NCI-H1105 (cell line): ENCODE measurements at places on chromosomes 1 and 21.

GRCh38 chr1:231990388-231990787 is 363.8 kb downstream of the DISC1 start:
- DNase-seq = no peak

- DNase-seq = no peak
These were observed 49.6 kb upstream of the NTPCR start for GRCh38 chr1:232900818-232901217.

GRCh38 chr1:228939001-228939691 is 203.9 kb downstream of the RHOU start:
- DNase-seq = no peak

DNA sequence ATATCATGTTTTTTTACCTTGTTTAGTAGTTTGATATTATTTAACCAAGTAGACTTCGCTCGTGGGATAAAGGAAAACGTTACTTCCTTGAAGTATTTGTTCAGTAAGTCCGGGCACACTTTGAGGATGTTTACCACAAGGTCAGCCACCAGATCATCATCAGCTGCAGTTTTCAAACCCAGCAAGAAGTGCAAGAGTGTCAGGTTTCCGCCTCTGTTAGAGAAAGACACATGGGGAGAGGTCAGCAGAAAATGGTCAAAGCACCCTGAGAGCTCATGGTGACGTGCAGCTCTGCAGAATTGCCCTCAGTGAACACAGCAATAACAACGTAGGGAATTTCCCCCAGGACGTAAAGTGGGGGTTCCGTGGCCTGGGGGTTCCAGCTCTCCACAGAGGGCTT is 24.4 kb downstream of the URB1 start:
- DNase-seq = no peak

DNA sequence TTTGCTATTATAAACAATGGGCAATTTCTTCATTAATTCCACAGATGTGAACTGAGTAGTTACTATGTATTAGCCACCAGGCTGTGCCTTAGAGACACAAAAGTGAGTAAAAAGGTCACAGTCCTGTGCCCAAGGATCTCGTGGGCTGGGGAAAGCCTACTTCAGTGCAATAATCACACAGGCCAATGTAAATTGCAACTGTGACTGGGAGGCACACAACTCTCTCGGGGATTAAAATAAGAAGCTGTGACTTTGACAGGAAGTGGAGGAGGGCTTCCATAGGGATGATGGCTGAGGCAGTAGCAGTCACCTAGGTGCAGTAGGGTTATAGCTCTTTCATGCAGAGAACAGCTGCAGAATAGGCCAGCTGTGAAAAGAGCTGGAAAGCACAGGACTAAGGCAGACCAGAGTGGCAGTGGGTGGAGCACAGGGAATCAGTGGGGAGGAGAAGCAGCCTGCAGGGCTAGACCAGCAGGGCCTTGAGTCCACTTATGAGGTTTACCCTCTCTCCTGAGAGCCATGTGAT is 121.9 kb downstream of the MAB21L3 start:
- DNase-seq = no peak

DNA sequence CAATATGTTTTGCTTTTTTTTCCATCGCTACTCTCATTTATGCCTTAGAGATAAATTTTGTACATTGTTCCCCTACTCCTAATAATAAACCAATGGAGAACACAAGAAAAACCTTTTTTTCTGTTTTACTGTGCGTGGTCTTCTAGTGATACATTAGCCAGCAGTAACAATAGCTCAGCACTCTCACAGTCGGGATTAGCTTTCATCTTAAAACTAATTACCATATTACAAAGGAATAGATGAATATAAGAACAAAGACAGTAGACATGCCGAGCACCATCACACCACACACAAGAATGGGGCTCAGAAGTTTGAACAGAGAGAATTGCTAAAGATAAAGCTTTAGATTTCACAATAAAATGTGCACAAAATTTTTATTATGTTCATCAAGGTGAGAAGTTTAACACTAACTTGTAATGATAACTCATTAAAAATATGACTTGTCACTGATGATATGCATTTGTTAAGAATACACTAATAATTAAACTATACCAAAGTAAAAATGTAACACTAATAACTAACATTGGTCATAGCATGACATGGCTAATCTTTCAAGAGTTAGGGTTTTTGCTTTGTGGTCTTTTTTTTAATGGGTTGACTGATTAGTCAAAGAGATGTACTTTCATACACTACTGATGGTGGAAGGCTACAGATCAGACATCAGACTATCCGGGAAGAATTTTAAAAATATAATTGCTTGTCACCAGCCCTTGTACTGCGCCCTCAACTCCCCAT is 61.8 kb downstream of the EXTL2 start:
- DNase-seq = no peak

- DNase-seq = no peak
These were observed 437.7 kb downstream of the OMA1 start for GRCh38 chr1:58108783-58109182.

DNA sequence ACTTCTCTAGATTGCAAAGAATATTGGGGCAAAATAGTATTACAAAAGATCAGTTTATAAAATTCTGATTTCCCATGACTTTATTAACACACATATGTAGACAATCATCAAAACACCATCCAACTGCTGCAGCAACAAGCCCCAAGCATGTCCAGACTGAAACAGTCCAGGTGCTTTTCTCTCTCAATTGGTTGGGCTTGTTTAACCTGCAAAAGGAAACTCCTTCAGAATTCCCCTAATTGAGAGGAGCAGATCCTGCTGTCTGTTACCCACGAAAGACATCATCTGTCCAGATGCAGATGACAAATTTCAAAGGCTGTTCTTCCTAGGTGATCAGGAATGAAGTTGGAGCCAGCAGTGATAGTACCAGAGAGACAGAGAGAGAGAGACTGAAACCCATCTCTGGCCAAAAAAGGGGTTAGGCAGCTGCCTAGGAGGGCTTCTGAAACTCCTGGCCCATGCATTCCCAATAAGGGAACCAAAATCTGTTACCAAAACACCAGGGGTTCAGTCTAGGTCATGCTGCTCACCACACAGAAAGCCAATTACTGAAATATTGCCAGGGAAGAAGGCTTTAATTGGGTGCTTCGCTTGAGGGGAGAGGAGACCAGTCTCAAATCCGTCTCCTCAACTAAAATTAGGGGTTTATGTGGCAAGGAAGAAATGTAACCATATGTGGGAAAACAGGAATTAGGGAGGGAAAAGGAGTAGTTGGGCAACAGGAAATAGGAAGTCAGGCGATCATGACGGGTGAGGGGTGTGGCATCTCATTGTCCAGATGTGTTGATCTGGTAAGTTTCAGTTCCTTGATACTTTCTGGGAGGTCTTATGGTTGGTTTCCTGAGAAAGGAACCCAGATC is 34.7 kb upstream of the RGL1 start:
- DNase-seq = no peak

DNA sequence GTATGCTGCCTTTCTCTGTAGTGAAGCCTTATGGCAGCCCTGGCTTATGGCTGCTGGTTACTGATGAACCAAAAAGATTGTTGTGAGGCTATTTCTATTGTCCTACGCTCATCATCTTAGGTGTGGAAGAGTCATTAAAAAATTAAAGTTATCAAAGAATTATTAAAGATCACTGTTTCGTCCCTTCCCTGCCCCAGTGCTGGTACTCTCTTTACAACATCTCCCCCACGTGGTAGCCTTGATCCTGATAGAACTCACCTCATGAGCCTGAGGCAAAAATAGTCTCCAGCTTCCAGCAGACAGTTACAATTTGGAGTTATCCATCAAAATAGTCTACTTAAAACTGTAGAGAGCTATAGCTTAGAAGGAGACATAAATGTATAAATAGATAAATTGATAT is 201.5 kb downstream of the S1PR1 start:
- DNase-seq = no peak

DNA sequence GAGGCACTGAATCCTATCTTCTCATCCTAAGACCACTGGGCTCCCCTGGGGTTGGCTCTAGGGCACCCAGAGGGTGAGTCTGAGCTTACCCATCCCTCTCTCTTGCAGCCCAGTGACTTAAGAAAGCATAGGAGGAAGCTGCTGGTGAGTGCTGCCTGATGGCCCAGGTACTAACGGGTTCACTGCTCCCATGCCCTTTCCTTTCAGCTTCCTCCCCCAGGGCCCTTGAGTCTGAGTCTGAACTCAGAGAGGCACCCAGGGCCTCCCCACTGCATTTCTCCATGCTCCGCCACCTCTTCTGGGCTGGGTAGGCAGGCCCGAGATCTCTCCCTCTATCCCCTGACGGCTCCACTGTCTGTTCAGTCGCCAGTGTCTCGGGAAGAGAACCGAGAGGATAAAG is 29.7 kb downstream of the PPFIA4 start:
- no peak for DNase-seq

DNA sequence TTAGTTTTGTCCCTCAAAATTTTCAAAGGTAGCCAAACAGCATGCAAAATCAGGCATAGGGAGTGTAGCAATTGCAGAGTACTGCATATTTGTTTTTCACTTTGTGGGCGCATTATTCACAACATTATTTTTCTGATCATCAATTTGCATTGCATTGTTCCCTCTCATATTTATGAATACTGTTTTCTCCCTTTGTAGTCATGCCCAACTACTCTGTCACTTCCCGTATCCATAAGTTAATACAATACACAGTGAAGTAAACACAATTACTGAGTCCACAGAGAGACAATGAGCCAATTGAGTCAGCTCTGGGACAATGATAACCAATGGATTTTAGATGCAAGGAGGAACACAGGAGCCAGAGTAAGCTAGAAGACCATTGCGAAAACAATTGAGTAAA is 944.0 kb upstream of the ADGRL4 start:
- no peak for DNase-seq

DNA sequence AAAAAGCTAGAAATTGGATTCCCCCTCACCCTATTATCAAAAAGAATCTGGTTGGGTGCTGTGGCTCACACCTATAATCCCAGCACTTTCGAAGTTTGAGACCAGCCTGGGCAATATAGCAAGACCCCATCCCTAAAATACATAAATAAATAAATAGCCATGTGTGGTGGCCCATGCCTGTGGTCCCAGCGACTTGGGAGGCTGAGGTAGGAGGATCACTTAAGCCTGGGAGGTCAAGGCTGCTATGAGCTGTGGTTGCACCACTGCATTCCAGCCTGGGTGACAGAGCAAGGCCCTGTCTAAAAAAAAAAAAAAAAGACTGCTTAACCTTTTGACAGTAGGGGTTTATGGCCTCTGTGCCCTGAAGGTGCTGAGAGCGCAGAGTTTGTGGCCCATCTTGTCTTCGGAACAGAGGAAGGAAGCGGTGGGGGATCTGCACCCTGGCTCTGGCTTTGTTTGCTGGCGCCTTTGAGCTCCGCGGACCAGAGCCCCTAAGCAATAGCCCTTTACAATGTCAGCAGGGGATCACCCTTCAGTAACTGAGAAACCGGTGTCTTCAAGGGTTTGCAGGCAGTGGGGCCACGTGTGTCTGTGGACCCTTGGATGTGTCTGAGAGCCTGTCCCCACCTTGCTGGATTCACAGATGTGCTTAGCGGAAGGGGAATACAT is 22.1 kb downstream of the SLC2A7 start:
- DNase-seq = no peak

GRCh38 chr1:20672265-20672632 is 11.1 kb upstream of the DDOST start:
- no peak for DNase-seq

DNA sequence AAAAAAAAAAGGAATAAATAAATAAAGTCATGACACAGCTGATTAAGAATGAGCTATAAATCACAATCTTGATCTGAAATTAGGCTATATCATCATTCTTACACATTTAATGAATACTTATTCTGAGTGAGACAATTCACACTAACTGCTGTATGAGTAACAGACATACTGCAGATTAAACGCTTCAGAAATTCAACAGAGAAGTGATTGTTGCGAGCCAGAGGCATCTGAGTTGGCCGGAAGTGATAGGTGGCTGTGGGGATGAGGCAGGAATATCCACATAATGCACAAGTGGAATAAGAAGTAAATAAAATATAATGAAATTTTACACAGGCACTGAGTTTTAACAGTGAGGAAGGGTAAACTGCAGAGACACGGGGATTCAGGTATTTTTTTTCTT is 142.4 kb downstream of the APP start:
- no peak for DNase-seq

- DNase-seq = no peak
These were observed 226.2 kb downstream of the AJAP1 start for GRCh38 chr1:4880626-4881025.

- no peak for DNase-seq
These were observed 25.4 kb downstream of the NUP210L start for GRCh38 chr1:154129391-154129970.

DNA sequence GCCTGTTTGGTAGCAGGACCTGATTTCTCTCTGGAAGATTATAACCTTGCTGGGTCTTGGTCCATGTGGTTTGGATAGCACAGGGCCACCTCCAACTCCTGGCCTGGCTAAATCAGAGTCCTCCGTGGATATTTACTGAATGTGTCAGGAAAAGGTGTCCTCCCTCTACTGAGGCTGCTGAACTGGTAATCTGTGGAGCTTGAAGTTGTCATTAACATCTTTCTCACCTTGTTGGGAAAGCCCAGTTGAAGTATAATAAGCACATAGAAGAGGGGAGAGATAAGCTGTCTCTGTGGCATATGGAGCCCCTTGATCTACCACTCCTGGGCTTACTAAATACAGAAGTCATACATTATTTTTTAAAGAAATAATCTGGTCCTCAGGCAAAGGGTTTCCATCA is 294.3 kb upstream of the B3GALT2 start:
- DNase-seq = no peak

- no peak for DNase-seq
These were observed 9.3 kb upstream of the PIGC start for GRCh38 chr1:172453153-172453545.

- no peak for DNase-seq
These were observed 114.3 kb downstream of the DHRS3 start for GRCh38 chr1:12503709-12504108.

GRCh38 chr1:236137285-236137852 is 5.0 kb upstream of the GPR137B start:
- no peak for DNase-seq

DNA sequence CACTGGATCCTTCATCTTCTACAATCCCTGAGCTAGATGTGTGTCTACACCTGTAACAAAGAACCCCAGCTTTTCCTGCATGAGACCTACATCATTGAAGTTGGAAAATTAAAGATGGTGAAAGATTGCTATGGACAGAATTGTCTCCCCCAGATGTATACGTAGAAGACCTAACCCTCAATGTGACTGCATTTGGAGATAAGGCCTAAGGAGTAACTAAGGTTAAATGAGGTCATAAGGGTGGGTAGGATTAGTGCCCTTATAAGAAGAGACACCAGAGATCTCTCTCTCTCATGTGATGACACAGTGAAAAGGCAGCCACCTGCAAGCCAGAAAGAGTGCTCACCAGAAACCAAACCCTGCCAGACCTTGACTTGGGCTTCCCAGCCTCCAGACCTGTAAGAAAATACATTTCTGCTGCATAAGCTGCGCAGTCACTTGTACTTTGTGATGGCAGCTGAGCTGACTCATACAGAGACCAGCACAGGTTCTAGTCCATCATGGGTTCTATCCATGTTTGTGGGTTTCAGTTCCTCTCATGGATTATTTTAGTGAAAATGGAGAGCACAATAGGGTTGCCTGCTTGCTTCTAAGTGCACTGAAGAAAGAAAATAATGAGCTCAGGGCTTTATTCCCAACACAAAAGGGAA is 180.8 kb downstream of the TPR start:
- no peak for DNase-seq
